Stimulated activated CD4-positive, alpha-beta T cell treated with anti-CD3 and anti-CD28 coated beads, TNF-alpha, amount 100 ng/mL, for 48 hours (primary cell): ENCODE measurements at places on chromosomes 6 and 20.

DNA sequence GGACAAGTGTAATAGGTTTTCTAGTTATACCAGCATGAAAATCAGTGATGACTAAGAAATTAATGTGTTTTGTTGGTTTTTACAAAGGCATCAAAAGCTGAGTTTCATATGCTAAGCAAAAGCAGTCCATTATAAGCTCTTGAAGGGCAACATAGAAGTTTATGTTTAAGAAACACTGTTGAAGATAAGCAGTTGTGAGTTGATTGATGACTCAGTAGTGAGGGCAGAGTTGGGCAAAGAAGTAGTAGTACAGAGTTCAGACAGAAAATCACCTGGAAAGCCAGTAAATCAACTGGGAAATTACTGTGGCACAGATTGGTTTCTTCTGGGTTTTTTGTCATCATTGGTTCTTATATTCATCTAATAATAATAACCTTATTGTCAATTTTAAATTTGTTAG, 78.0 kb upstream of the SMIM8 start:
- DNase-seq, result no peak

GRCh38 chr20:35641743-35642142, 23.0 kb downstream of the CPNE1 start:
- no peak for DNase-seq

DNA sequence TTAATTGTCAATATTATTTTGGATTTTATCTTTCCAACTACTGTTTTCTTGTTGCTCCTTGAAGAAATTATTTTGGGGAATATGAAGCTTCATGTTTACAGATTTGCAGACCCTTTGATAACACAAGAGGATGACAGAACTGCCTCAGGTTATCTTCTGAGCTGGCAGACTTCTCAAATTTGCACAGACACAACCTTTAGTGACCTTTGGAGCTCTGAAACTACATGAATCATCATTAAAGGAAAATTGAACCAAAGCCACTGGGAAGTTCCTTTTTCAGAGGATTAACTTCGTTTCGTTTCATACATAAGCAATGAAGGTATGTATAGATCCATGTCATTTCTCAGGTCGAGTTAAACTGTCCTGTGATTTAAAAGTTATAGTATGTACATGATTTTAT, 85.9 kb downstream of the FBXO5 start:
- no peak for DNase-seq

DNA sequence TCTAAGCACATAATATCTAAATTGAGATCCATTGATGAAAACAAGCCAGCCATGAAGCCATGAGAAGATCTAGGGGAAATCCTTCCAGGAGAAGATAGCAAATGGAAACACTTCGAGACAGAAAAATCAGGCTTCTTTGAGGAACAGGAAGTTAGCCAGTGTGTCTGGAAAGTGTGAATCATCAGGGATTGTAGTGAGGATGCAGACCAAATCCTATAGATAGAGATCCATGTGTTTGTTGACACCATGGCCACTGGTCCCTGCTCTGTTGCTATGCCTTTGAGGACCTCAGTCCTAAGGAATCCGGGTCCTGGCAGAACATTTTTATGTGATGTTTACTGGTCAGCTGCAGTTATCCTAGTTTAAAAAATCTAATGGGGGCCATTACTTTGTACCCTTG, 6.6 kb upstream of the ELOVL2 start:
- no peak for DNase-seq

DNA sequence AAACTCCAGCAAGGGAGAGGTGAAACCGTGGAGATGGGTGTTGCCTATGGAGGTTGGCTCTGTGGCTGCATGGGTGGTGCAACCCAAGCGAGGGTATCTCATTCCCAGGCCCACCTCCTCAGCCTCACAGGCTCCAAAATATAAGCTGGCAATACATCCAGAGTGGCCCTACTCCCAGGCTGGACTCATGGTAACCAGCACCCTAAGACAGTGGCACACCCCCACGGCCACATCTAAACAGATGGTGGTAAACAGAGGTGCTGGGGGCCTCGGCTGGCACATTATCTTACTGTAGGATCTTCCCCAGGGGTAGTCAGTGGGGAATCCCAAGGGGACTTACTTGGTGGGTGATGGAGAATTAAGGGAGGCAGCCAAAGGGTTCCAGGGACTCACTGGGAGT, 33.7 kb upstream of the CCND3 start:
- DNase-seq, result no peak

DNA sequence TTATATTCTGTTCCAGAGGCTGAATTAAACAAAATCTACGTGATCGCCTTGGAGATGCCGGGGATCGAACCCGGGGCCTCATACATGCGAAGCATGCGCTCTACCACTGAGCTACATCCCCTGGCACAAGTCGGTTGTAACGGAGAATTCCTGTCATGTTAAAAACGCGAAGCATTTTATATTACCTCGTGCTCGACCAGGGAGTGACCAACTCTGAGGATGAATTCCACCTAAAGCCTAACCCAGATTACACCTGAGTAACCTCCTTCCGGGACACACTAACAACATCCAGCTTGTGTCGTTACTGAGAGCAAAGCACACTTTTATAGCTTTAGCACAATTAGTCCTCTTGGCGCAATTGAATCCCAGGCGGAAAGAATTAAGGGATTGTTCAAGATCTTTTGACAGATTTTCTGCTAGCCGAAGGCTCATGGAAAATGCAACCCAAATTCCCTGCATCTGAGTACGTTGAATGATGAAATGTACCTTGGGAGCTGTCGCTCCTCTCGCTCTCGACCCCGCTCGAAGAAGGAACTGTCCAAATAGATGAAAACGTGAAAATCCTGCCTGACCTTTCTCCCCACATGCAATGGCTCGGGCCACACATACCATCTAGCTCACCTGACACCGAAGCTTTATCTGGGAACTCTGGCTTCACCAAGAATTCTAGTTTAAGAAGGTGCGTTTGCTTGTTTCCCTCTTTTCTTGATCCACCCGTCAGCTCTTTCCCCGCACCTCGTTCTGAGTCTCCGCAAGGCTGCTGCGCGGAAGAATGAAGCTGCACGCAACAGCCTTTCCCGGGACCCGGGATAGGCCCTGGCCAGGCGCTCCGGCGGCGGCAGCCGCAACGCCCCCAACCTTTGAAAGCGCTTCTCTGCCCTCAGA, 148.3 kb downstream of the GPX5 start:
- peak; percentile 43 for DNase-seq

GRCh38 chr20:62178316-62179161, 4.3 kb upstream of the MTG2 start:
- no peak for DNase-seq

DNA sequence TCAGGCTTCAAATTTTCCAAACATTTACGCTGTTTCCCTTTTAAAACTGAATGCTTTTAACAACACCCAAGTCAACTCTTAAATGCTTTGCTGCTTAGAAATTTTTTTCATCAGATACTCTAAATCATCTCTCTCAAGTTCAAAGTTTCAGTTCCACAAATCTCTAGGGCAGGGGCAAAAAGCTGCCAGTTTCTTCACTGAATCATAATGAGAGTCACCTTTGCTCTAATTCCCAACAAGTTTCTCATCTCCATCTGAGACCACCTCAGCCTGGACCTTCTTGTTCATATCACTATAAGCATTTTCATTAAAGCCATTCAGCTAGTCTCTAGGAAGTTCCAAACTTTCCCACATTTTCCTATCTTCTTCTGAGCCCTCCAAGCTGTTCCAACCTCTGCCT, 69.1 kb downstream of the RNF217 start:
- no peak for DNase-seq

- DNase-seq, result no peak
These were observed 8.6 kb upstream of the COMMD7 start for GRCh38 chr20:32751702-32752457.

- no peak for DNase-seq
These were observed 58.2 kb upstream of the QKI start for GRCh38 chr6:163356324-163356723.

GRCh38 chr20:21027569-21027968, 78.6 kb downstream of the LINC00237 start:
- no peak for DNase-seq

GRCh38 chr6:35569011-35569461, 56.3 kb upstream of the TULP1 start:
- peak; percentile 38 for DNase-seq

DNA sequence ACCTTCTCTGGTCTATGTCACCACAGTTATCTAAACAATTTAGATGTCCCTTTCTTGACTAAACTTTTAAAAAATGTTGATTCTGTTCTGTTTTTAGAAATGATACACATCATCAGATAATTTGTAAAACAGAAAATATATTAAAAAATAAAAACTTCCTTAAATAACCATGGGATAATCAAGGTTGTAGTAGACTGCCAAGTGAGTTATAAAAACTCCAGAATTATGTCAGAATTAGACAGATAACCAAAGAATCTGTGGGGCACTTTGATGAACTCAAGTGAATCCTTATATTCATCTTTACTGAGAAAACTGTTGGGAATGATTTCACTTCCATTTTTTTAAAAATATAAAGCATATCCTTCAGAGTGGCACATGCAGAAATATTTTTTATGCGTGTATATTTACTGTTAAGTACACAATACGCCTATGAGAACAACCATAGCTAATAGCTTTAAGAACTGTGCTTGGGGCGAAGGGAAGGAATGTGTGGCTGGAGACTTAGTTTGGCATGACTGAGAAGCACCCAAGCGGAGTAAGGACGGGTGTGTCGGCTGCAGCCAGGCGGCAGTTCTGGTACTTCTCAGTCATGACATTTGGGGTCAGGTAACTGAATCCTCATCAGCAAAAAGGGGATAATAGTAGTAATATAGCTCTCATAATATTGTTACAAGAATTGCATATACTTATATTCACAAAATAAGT, 604.7 kb upstream of the CITED2 start:
- DNase-seq, result no peak

GRCh38 chr6:108432792-108433191, 127.9 kb upstream of the FOXO3 start:
- no peak for DNase-seq

- DNase-seq, result no peak
These were observed 351.7 kb downstream of the CDC5L start for GRCh38 chr6:44739181-44739580.

DNA sequence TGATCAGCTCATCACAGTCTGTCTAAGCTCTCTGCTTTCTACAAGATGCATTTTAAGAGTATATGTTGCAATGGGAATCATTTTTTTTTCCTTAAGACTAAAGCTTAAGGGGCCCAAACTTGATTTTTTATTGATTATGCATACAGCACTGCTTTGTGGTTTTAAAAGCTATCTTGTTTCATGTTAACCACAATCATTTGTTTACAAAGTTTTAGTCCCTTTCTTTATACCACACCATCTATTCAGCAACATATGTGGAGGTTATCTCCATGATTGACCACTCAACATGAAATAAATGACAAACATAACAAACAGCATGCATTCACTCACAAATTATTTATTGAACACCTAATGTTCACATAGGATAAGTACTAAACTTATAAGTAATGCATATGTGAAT, 119.1 kb downstream of the FHL5 start:
- no peak for DNase-seq

- no peak for DNase-seq
These were observed 99.2 kb downstream of the IRAK1BP1 start for GRCh38 chr6:78966542-78966941.

DNA sequence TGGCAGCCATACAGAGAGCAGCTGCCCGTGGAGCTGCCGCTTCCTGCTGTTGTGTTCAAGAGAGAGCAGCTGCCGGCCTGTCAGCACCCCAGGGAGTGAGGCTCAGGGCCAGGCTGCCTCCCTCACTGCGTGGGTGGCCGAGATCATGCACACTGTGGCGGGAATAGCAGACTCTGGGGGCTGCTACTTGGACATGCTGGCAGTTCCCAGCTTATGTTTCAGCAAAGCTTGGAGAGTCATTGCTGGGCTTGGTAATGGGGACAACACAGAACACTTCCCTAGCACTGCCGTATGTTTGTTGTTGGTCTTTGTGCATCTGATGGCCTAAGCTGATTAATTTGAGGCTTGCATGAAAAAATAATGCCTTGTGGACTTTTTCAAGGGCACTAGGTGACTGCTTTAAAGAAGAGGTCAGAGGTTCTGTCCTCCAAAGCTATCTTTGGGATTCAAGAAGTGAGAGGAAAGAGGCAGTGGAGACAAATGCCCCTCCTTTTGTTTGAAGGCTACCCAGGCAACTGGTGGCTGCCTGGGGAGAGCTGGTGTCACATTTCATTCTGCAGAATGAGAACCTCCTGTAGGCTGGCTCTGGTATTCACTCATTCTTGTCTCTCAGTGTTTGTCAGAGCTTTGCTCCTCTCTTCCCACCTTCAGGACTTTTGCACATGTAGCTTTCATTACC, 18.8 kb downstream of the MRAP2 start:
- DNase-seq, result no peak

GRCh38 chr6:153804755-153805330, 234.2 kb upstream of the OPRM1 start:
- no peak for DNase-seq

DNA sequence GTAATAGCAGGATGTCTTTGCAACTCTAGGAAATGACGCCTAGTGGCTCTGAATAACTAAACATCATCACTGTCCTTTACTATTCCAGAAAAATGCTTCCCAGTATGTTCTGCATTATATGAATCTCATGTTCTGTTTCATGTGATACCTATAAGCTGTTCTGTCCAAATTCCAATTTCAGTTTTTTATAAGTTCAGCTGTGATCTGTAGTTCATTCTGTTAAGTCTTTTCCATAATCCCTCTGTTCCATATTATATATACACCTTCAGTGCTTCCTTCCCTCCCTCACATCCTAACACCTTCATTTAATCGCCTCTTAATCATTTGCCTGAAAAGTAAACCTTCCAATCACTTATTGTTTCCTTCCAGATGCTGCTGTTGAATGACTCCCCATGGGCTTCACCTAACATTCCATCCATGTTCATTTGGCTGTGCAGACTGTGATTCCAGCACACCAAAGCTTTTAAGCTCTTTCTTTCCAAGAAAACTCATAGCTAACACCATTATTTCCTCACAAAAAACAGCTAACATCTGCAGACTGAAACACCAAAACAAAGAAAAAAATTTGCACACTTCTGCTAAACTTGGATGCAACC, 18.6 kb downstream of the HMGCLL1 start:
- DNase-seq, result no peak

- no peak for DNase-seq
These were observed 817.1 kb downstream of the KIF16B start for GRCh38 chr20:15756002-15756753.

- no peak for DNase-seq
These were observed 18.5 kb downstream of the BTBD3 start for GRCh38 chr20:11936157-11936556.

GRCh38 chr6:116217069-116217468, 36.8 kb downstream of the TSPYL4 start:
- DNase-seq, result no peak

DNA sequence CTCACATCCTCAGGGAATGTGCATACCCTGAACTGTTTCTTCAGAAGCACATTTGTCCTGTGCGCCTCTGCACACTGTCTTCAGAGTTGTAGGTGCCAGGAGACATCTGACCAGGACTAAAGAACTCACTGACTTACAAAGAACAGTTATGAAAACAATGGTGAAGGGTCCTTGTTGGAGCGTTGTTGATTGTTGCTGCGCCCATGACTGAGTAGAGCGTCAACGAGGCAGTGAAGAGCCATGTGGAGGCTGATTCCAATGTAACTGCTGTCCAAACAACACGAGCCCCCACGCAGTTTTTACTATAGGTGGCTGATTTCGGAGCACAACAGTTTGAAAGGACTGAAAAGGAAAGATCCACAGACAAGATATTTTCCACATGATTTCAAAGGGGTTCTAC, 380.3 kb downstream of the CDH26 start:
- DNase-seq, result no peak

GRCh38 chr6:72084992-72085569, 198.7 kb downstream of the RIMS1 start:
- DNase-seq, result no peak

- DNase-seq, result no peak
These were observed 25.7 kb upstream of the MRAP2 start for GRCh38 chr6:84007871-84008270.

- no peak for DNase-seq
These were observed 238.1 kb upstream of the MARCKS start for GRCh38 chr6:113619077-113619476.
